ENCODE measurements at places on chromosomes 1 and 21.
A peak's percentile ranks its signal among the peaks of the same experiment; 100 is the strongest.

GRCh38 chr21:16550118-16550517 is 820.3 kb downstream of the USP25 start:
- no peak for DNase-seq

DNA sequence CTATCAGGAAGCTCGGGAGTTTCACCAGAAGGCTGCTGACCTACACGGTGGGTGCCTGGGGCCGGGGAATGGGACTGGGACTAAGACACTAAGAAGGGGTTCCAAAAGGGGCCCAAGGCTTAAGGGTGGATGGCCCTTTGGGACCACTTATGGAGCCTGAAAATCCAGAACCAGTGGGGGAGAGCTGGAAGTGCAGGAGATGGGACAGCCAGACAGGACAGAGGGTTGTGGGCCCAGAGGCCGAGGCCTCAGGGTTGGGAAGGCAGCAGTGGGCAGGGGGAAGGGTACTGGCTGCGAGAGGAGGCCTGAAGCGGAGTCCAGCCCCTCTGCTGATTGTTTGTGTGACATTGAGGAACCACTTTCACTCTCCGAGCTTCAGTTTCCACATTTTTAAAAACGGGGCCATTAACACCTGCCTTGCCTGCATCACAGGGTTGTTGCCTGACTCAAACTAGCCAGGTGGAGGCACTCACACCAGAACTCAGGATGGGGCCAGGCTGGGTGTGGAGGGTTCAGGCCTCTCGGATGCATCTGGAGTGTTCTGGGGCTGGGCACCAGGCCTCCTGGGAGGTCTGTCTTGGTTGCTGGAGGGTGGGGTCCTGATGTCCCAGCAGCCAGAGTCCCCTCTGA is 3.0 kb downstream of the TTC24 start:
- DNase-seq = no peak

DNA sequence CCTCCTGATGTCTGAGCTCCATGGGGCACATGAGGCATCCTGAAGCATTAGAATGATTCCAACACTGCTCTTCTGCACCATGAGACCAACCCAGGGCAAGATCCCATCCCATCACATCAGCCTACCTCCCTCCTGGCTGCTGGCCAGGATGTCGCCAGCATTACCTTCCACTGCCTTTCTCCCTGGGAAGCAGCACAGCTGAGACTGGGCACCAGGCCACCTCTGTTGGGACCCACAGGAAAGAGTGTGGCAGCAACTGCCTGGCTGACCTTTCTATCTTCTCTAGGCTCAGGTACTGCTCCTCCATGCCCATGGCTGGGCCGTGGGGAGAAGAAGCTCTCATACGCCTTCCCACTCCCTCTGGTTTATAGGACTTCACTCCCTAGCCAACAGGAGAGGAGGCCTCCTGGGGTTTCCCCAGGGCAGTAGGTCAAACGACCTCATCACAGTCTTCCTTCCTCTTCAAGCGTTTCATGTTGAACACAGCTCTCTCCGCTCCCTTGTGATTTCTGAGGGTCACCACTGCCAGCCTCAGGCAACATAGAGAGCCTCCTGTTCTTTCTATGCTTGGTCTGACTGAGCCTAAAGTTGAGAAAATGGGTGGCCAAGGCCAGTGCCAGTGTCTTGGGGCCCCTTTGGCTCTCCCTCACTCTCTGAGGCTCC is 11.1 kb upstream of the RASSF5 start:
- DNase-seq = peak; percentile 29

DNA sequence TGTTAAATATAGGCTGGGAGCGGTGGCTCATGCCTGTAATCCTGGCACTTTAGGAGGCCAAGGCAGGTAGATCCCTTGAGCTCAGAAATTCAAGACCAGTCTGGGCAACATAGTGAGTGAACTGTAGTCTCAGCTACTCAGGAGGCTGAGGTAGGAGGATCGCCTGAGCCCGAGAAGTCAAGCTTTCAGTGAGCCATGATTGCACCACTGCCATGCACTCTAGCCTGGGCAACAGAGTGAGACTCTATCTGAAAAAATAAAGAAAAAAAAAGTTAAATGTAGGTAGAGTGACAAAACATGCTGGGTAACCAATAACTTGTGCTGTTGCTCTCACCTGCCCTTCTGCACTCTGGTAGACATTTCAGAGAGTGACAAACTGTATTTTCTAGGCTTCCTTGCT is 25.0 kb upstream of the SRSF10 start:
- DNase-seq = no peak

DNA sequence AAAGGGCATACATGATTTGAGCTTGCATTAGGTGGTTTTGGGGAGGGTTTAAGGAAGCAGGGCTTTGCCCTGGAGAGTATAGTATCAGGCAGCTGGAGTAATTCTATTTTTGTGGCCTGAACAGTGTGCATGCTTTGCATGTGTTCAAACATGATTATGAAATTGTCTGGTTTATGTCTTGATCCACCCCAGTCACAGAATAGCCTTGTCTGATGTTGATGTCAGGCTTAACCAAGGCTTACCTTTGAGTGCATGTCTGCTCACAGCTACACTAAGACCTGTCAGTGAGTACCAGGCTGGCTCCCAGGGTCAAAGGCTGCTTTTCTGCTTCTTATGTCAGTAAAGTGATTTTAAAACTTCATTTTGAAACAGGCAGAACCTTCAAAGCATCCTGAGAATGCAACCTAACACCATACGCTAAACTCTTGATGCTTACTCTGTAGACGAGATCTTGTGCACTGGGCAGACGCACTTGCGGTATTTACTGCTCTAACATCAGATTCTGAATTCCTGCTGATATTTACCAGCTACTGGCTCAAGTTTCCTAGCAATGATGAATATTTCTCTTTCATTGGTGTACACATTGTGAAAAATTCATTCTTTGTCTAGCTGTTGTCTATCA is 78.9 kb downstream of the MAP3K21 start:
- no peak for DNase-seq

DNA sequence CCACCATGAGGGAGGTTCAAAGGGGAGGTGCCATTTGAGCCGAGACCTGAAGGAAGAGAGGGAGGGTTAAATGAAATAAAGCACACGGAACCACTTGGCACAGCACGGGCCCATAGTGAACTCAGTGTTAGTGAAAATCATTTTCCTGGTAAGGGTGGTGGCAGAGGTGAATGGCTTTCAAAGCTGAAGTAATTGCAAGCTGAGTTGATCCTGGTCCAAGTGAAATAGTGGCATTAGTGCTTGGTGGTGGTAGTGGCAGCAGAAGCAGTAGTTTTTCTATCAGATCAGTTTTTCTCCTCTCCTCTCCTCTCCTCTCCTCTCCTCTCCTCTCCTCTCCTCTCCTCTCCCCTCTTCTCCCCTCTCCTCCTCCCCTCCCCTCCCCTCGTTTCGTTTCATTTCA is 30.5 kb upstream of the SRSF10 start:
- no peak for DNase-seq

- no peak for DNase-seq
Observed at GRCh38 chr1:227911376-227911775, 36.4 kb downstream of the WNT9A start.

DNA sequence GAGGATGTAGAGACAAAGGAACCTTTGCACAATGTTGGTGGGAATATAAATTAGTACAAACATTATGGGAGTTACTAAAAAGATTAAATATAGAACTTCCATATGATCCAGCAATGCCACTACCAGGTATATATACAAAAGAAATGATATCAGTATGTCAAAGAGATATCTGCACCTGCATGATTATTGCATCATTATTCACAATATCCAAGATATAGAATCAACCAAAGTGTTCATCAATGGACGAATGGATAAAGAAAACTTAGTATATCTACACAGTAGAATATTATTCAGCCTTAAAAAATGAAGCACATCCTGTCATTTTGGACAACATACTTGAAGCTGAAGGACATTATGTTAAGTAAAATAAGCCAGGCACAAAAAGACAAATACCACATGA is 61.8 kb upstream of the USH2A start:
- DNase-seq = no peak

GRCh38 chr1:180603850-180604226 is 28.0 kb upstream of the XPR1 start:
- DNase-seq = no peak

GRCh38 chr1:5634893-5635292 is 357.3 kb downstream of the NPHP4 start:
- no peak for DNase-seq
